ENCODE measurements at places on chromosomes 1 and 21.

- DNase-seq, result no peak
Observed at GRCh38 chr1:175287377-175287776, 94.8 kb upstream of the KIAA0040 start.

GRCh38 chr1:230857822-230858221, 10.5 kb downstream of the C1orf198 start:
- DNase-seq, result no peak

- no peak for DNase-seq
Observed at GRCh38 chr1:46519209-46519608, 29.6 kb downstream of the DMBX1 start.

DNA sequence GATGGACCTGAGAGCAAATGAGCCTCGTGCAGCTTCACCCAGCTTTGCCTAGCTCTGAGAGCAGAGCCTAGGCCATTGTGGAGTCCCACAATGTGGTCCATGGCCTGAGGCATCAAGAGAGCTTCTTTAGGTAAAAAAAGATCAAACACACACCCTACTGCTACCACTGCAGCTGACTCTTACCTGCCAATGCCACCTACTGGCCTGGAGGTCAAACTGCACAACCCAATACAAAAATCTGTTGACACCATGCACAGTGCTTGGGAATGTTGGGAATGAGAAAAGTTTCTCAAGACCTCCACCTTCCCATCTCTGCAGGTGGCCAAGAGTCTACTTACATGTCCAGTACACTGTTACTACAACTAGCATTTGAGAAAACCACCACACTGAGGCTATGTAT, 60.6 kb downstream of the UCHL5 start:
- DNase-seq, result no peak

DNA sequence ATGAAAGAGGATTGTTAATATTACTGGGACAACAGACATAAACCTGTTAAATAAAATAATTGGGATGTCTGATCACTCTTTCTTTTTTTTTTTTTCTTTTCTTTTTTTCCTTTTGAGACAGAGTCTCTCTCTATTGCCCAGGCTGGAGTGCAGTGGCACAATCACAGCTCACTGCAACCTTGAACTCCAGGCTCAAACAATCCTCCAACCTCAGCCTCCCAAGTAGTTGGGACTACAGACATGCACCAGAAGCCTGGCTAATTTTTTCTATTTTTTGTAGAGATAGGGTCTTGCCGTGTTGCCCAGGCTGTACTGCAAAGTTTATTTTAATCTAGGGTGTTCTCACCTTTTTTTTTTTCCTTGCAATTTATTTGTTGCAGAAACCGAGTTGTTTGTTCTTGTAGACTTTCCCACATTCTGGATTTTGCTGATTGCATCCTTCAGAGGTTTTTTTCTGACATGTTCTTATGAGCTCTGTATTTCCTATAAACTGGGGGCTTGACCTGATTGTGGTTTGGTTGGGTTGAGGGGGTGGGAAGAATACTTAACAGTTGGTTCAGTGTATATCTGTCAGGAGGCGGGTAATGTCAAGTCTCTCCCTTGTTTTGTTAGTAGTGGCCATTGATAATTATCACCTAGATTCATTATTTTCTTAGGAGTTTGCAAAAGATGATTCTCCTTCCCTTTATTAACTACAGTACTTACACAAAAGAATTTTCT, 125.2 kb downstream of the MAST2 start:
- DNase-seq, result no peak

GRCh38 chr1:236113324-236114032, 28.9 kb upstream of the GPR137B start:
- no peak for DNase-seq

DNA sequence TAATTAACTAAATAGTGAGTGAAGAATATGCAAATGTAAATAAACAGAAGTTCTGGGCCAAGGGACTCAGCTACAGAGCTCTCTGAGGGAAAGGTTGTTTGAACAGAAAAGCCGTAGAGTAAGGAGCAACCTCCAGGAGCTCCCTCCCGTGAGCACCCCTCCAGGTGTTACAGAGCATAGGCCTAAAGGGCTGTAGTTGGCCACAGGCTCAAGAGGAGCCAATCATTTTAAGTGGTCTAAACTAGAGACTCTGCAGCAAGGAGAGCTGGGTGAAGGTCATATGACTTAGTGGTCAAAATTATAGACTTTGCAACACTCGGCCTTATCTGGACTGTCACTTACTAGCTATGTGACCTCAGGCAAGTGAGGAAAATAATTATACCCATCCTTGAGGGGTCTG, 19.1 kb upstream of the RXRG start:
- no peak for DNase-seq

GRCh38 chr1:36421649-36422048, 23.9 kb upstream of the LSM10 start:
- DNase-seq, result no peak

DNA sequence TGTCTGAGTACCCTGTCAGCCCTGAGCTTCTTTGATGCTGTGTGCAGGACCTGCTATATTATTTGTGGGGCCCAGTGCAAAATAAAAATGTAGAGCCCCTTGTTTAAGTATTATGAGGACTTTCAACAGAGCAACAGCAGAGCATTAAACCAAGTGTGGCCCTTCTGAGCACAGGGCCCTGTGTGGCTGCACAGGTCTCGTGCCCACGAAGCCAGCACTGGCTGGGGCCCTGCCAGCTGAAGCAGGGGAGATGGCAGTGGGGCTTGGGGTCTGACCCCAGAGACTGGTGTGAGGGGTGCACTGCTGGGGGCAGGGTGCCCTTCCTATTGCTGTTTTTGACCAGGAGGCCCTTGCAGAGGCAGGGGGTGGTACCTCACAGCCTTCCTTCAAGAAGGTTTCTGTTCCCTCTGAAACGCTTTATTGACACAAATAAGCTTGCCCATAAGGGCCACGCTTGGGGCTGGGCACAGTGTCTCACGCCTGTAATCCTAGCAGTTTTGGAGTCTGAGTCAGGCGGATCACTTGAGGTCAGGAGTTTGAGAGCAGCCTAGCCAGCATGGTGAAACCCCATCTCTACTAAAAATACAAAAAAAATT, 2.2 kb upstream of the SEMA4A start:
- no peak for DNase-seq

GRCh38 chr1:227951624-227952373, 4.1 kb upstream of the WNT9A start:
- no peak for DNase-seq

DNA sequence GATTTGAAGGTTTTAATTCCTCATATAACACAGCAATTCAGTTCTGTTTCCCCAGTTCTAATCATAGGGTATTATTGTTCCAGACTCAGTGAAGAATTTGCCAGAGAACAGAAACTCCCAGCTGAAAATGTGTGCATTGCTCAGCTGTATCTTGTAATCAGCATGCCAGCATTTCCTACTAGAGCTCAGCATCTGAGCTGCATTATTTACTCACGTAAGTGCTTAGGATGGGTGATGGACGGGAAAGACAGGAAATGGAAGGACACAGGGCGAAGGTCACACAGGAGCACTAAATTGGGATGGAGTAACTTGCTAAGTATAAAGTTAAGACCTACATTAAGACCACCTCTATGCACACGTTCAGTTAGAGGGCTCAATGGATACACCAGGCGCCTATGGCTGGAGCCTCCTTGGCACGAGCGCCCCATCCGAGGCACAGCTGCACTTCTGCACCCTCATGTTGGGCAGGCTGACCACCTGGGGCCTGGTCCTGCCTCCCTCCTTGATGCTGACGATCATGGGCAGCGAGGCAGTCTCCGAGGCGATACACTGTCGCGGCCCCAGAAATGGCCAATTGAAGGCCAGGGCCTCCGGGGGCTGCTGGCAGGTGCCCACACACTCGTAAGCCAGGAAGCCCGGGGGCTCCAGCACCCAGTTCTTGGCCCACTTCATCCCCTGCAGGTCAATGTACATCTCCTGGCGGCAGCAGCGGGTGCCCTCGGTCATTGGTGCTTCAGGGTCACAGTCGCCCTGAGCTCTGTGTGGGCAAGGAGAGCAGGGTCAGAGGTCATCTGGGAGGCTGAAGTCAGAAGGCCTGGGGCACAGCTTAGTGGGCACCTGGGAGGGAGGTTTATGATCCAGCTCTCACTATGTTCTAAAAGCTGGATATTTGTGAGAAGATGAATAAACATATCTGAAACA, 3.7 kb downstream of the LEFTY2 start:
- DNase-seq, result no peak

DNA sequence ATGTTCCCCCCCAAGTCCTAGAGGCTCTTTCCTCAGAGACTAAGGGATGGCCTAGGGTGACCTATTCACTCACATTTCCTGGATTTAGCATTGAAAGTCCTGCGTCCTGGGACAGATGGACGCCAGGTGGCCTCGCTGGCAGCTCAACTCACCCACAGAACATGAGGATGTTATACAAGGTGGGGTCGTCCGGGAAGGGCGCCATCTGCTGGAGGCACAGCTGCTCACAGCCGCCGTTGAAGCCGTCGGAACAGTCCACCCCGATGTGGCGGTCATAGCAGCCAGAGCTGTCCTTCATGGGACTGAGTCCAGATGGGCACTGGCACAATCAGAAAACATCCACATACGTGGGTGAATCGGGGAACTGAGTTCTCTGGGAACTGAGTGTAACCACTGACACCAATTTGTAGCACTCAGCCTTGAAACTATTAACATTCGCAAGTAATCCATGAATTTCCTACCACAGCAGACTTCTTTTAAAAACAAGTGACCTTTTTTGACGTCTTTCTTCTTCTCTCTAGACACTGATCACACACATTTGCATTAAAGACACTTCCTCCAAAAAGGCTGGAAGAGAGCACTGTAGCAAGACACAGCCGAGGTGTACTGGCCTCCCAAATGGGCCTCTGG, 215.4 kb downstream of the ASTN1 start:
- DNase-seq, result no peak

- no peak for DNase-seq
Observed at GRCh38 chr21:45613396-45613795, 30.1 kb upstream of the PCBP3 start.

GRCh38 chr1:110190282-110190929, 19.7 kb upstream of the KCNC4 start:
- no peak for DNase-seq

- no peak for DNase-seq
Observed at GRCh38 chr1:237031480-237031879, 10.5 kb upstream of the RYR2 start.

- peak; percentile 56 for DNase-seq
Observed at GRCh38 chr1:152036267-152037216, at the start of gene S100A11. Gene S100A11, minus strand, starts transcription at chr1:152037004. Its CDS starts 89 bp downstream, at chr1:152036915.
